ENCODE measurements at places on chromosomes 1 and 21.

DNA sequence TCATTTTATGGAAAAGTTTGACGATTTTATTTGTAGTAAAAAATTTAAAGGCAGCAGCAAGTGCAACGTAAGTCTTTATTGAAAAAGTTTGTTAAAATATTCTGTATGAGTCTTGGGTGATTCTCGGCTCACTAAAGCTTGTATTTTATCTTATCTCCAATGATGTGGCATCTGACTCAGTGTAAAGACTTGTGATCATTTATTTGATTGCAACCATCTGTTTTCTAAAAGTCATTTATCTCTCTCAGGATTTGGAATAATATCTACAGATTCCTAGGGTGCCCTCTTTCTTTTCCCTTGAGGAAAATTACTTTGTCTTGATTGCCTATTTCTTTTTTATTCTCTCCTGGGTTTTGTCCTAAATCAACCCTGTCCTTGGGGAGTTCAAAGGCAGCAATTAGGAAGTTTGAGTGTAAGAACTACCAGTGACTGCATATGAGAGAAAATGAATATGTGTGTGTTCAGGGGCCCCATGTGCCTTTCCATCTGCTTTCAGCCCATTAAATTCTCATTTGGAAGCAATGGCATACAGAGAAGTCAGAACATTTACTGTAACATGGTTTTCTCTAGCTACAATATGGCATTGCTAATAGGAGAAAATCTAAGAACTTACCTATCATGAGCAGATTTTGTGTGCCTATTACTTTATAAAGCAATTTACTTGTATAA, 575.0 kb upstream of the CHRM3 start:
- no peak for DNase-seq

- no peak for DNase-seq
Measured at GRCh38 chr1:228812961-228813360, 77.7 kb downstream of the RHOU start.

DNA sequence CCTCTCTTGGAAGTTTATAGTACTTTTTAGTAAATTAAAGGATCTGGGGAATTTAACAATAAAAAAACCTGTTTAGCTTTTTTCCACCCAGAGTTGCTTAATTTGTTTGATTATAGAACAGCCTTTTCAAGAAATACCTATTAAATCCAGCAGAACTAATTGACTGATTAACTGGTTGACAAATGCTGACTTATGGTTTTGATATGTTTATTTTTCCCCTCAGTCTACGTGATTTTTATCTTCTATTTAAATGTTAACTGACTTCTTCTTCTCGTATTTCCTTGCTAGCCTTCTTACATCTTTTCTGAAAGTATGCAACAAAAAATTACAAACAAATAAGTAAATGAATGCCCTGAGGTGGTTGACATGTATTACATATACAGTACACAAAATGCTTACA, 302.9 kb upstream of the SPAG17 start:
- no peak for DNase-seq

- no peak for DNase-seq
Measured at GRCh38 chr1:107004421-107004820, 52.1 kb upstream of the PRMT6 start.

DNA sequence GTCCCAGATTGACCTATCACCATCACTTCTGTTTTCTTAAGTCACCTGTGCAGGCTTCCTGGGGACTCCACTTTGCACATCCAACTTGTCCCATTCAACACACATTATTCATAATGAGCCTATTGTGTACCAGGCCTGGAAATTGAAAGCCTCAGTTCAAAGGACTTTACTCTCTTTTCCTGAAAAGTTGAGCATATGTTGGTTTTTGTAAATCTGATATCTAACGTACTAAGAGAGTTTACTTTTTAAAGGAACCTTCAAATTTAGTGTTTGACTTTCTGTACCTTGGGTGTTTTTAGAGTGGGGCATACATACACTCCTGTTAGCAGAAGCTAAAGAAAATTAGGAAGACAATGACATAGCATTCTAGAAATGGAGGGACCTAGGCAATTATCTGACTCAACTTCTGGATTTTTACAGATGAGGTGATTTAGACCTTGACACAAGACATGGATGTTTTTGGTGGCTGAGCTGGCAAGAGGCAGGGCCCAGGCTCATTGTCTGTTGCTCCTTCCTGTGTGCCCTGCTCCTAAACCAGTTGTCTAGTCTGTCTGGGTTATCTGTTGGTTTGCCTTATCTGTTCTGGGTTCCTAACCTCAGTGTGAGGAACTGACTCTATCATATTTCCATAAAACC, 336.5 kb downstream of the RPS6KC1 start:
- no peak for DNase-seq

DNA sequence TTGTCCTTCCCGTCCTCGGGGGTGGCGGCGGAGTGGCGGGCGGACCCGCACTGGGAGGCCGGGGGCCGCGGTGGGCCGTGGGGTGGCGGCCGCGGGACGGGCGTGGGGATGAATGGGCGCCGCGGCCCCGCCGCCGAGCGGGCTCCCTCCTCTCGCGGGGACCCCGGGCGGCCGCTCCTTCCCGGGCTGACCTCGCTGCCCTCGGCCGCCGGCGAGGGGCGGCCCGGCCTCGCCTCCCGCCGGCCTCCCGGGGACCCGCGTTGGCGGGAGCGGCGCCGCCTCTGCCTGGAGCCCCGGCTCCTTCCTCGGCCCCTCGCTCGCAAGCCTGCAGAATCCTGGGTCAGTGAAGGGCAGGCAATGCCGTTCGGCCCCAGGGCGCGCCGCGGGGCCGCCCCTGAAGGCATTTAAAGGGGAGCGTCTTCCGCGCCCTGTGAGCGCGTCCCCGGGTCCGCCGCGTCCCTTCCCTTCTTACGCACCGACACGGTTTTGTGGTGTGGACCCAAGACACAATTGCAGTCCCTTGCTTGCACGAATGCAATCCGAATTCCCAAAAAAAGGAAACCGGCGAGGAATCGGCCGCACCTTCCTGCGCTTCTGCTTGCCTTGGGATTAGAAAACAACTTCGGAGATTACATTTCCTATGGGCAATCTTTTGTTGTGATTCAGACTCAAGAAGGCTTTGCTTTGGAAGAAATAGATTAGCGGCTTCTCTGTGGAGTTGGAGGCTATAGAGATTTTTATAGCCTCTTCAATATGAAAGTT, 776 bp downstream of the ITSN1 start:
- peak; percentile 63 for DNase-seq

- DNase-seq, result no peak
Measured at GRCh38 chr1:28416509-28417194, 47.1 kb downstream of the PHACTR4 start.

- peak; percentile 11 for DNase-seq
Measured at GRCh38 chr1:155185783-155186066, 12.1 kb downstream of the TRIM46 start.

DNA sequence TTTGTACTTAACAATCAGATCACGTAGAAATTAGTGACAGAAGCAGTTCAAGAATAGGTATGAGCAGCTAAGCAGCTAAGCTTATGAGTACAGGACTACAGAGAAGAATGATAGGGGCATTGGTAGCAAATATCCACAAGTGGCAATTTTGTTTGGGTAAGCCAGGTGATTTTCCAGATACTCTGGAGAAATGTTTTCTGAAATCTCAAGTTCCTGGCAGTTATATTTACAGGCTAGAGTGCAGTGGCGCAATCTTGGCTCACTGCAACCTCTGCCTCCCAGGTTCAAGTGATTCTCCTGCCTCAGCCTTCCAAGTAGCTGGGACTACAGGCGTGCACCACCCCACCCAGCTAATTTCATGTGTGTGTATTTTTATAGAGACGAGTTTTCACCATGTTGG, 55.1 kb downstream of the ARID4B start:
- DNase-seq, result no peak

- DNase-seq, result no peak
Measured at GRCh38 chr1:53180226-53180625, 16.4 kb upstream of the CPT2 start.

DNA sequence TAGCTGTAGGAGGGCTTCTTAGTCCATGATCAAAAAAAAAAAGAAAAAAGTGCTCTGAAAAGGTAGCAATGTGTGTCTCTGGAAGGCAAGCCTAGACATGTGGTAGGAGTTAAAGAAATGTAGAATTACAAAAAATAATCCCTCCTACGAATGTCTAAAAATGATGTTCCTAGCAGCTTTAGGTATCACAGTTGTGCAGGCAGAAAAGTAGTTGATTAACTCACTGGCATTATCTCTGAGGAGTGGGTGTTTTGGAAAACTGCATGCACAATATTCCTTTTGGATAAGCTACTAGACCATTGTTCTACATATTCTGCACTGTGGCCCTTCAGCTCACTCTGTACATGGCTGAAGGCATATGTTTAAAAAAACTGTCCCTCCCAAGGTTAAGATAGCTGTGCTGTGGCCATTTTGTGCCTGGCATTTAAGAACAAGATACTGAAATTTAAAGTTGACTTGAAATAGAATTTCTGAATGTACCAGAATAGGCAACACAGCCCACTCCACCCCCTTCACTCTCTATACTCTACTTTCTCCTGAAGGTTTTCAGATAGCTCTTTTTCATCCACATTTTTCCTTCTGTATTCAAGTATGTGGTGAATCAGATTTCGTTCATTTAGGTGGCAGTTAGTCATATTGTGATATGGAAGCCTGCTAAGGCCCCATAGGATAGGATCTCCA, 463.9 kb upstream of the LRRC7 start:
- no peak for DNase-seq

DNA sequence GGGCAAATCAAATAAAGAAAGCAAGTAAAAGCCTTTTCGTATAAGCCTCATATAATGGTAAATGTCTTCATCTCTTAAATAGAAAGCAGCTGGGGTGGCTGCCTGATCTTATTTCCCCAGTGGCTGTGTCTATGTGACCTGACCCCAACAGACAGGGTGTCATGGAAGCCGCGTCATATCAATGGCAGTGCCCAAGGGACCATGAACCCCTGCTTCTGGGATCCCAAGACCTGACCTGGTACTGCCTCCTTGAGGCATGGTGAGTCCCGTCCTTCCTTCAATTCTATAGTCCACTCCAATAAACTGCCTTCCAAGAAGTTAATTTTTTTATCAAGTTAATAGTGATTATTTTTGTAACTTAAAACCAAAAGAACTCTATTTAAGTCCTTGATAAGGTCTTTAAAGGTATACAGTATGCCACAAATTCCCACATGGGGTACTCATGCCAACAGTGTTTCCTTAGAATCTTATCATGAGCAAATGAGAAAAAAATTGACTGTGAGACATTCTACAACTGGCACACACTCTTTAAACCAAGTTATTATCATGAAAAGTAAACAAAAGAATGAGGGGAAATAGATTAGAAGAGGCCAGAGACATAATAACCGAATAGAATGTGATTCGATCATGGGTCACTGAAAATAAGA, 104.6 kb downstream of the ADSS2 start:
- no peak for DNase-seq

DNA sequence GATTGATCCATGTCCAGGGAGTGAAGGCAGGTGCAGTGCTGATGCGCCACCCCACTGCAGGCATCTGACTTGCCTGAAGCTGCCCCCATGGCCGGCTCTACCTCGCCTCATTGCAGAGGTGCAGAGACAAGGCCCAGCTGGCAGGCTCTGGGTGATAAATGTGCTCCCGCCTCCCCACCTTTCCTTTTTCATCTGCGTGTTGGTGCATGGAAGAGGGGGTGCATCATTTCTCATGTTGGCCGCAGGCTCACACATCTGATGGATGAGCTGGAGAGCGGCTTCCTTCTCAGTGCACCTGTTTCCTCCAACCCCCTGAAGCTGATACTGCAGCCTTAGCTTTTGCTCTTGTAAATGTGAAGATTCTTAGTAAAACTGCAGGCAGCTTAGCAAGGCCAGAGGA, 306.0 kb upstream of the KAZN start:
- no peak for DNase-seq

DNA sequence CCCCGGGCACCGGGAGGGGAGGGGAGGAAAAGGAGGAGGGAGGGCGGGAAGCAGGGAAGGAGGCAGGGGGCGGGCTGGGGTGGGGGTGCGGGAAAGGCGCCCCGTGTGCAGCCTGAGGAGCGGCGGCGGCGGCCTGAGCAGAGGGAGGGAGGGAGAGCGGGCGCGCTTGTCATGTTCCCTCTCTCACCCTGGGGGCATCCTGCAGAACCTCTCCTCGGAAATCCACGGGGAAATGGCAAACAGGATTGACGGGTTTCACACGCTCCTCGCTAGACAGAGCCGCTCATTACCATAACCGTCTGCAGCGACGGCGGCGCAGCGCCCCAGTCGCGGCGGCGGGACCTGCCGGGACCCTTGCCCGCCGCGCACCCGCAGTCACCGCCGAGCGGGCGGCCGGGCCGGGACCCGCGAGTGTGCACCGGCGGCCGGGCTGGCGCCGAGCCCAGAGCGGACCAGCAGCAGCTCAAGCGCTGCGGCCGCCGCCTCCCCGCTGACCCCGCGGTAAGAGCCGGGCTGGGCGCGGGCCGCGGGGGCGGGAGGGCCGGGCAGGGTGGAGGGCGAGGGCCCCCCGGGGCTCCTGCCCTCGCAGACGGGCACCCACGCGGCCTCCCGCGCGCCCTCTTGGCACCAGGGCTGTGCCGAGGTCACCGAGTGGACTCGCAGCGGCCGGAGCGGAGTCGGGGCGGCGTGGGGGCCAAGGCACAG, at the start of gene SERTAD4:
TSS of gene SERTAD4 (plus strand) at position 286 of the 705 bp plus-strand sequence. CDS start 5,165 bp downstream, outside the sequence.
- peak; percentile 43 for DNase-seq

DNA sequence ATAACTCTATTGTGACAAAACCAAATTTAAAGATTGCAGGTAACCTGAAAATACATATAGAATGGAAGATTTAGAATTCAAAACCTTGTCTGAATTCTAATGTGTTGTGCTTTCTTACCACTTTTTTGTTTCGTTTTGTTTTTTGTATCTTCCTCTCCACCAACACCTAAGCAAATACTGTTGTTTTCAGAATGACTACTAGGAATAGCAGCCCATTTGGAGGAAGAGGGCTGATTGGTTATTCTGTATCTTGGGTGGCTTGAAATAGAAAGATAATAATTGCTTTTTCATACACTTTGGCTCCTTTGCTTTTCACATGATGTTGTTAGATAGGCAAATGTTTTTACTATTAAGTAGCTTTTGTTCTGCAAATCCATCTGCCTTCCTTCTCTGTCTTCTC, 61.0 kb upstream of the LRRC7 start:
- no peak for DNase-seq

DNA sequence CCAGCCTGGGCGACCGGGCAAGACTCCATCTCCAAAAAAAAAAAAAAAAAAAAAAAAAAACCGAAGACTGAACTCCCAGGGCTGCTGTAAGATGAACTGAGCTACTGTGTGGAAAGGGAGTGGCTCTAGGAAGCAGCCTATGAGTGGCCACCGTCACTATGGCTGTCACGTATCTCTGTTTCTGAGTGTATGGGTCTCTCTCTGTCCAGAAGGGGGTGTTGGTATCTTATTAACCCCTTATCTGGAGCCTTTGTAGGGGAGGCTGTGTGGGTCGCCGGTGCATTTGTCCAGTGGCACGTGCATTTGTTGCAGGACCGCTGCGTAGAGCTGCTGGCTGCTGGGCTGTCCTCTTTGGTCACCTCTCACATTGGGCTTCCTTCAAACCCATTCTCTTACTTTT, 326.6 kb downstream of the CAMTA1 start:
- no peak for DNase-seq

Data from ovary (tissue), 10 donors.